ENCODE measurements at places on chromosomes 12 and 14.

GRCh38 chr14:73757381-73757780 is 43.2 kb upstream of the PNMA1 start:
- no peak for DNase-seq

- no peak for DNase-seq
Observed at GRCh38 chr14:55103005-55103640, 25.9 kb upstream of the LGALS3 start.

GRCh38 chr14:72657214-72657921 is 236.5 kb downstream of the DPF3 start:
- DNase-seq: no peak

DNA sequence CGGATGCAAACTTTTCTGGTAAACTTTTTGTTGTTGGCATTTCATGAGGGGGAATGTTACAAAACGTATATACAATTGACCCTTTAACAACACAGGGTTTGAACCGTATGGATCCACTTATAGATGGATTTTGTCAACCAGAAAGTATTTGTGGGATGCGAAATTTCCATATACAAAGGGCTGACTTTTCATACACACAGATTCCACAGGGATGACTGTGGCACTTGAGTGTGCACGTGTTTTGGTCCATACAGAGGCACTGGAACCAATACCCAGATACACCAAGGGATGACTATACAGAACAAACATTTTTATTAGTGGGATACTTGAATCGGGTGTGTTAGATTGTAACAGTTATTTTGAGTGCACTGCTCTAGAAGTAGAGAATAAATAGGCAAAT is 29.8 kb upstream of the CCT2 start:
- DNase-seq: no peak

DNA sequence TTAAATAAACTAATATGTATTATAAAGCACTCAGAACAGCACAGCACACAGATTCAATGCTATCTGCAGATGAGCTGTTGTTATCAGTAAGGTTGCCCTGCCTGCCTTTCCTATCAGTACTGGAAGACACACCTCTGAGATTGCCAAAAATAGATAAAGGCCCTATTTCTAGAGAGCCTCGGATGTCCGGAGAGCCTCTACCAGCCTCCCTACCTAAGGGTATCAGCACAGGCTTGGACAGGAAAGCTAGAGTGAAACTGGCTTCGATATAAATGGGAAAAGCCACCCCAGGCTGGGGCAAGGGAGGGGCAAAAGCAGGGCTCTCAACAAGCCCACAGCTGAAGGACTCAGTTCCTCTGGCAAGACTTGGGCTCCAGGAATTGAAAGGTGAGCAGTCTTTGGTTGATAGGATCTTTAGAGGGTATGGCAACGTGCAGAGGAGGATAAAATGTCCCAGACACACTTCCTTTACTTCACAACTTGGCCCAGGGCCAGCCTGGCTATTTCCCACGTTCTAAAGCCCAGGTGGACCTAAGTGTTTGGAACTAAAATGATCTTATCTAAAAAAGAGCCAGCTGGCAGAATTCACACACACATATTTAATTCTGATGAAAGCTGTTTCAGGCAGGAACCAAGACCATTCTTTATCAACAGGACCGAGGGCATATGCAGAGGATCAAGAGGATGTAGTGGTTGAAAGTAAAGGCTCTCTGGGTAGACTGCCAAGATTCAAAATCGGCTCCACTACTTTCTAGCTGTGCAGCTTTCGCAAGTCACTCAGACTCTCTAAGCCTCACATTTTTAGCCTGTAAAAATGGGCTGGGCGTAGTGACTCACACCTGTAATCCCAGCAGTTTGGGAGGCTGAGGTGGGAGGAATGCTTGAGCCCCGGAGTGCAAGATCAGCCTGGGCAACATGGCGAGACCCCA is 37.8 kb upstream of the ITPR2 start:
- DNase-seq: peak; percentile 18

DNA sequence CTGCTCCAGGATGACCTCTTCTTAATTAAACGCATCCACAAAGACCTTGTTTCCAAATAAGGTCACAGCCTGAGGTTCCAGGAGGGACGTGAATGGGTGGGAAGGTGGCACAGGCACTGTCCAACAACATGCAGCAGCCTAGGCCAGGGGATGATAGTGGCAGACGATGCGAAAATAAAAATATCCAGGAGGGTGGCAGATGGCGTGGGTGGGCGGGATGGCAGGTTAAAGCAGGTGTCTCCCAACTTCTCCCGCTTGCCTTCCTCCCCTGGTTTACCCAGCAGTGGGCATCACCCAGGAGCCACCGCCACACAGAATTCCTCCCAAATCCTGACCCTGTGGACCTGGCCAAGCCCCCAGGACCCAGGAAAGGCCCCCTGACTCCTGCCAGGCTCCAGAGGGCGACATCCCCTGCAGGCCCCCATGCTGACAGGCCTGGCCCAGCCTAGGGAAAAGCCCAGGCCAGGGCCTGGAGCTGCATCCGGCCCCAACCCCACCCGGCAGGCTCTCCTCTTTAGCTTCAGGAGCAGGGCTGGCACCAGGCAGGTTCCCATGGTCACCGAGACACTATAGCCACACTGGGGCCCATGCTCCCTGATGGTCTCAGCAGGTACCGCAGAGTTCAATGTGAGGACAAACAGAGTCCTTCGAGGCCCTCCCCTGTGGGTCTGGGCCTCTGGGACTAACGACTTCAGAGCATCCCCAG is 9.7 kb downstream of the NCOR2 start:
- DNase-seq: no peak

DNA sequence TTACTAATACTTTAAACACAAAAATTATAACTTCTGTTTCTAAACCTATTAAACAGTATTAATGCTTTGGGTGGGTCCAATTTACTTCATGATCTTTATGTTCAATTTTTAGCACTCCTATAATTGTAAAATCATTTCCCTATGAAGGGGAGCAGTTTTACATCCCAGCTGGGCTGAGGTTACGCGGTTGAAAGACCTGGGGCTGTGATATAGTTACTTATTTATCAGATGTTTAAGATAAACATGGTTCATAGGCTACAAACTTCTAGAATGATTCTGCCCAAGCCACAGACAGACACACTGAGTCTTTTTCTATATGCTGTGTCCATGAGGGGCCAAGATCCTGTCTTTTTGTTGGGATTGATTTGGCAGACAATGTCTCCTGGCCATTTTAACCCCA is 44.4 kb downstream of the DYRK2 start:
- DNase-seq: no peak

GRCh38 chr14:58292187-58292586 is 6.2 kb upstream of the ARID4A start:
- DNase-seq: no peak

DNA sequence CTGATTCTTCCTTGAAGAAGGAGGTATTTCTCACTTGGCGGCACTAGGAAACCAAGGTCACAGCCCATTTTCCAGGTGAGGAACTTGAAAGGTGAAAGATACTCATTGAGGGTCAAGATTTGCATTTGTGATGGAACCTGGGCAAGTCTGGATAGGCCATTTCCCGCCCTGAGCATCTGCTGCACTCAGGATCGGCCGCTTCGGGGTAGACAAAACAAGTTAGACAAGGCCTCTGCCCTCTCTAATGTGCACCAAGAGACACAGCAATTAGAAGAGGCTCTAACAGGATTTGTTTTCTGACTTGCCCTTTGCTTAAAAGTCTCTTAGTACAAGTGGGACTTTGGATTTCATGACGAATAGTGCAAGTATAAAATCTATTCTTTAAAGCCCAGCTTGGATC is 167.2 kb downstream of the KTN1 start:
- DNase-seq: no peak

- no peak for DNase-seq
Observed at GRCh38 chr14:57712102-57712501, 153.8 kb downstream of the SLC35F4 start.

GRCh38 chr12:90619943-90620342 is 335.0 kb downstream of the CCER1 start:
- DNase-seq: no peak

- DNase-seq: no peak
Observed at GRCh38 chr14:68154275-68154674, 334.7 kb downstream of the RAD51B start.

DNA sequence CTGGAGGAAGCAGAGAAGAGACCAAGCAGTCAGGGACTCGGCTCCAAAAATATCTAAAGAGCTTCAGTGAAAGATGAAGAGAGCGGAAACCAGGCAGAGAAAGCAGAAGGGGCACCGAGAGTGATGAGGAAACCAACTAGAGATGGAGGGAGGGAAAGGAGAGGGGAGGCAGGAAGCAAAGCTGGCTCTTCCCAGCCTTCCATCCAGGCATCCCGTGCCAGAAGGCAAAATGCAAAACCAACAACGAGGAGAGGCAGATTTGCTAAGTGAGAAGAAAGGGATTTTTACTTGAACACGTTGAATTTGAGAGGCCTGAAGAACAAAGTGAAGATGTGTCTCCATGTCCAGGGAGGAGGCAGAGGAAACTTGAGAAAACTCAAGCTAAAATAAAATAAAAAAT is 90.1 kb downstream of the NUAK1 start:
- DNase-seq: no peak

GRCh38 chr14:81450976-81451375 is 50.9 kb upstream of the STON2 start:
- DNase-seq: no peak

- DNase-seq: no peak
Observed at GRCh38 chr12:114671066-114671442, 12.9 kb downstream of the TBX3 start.

DNA sequence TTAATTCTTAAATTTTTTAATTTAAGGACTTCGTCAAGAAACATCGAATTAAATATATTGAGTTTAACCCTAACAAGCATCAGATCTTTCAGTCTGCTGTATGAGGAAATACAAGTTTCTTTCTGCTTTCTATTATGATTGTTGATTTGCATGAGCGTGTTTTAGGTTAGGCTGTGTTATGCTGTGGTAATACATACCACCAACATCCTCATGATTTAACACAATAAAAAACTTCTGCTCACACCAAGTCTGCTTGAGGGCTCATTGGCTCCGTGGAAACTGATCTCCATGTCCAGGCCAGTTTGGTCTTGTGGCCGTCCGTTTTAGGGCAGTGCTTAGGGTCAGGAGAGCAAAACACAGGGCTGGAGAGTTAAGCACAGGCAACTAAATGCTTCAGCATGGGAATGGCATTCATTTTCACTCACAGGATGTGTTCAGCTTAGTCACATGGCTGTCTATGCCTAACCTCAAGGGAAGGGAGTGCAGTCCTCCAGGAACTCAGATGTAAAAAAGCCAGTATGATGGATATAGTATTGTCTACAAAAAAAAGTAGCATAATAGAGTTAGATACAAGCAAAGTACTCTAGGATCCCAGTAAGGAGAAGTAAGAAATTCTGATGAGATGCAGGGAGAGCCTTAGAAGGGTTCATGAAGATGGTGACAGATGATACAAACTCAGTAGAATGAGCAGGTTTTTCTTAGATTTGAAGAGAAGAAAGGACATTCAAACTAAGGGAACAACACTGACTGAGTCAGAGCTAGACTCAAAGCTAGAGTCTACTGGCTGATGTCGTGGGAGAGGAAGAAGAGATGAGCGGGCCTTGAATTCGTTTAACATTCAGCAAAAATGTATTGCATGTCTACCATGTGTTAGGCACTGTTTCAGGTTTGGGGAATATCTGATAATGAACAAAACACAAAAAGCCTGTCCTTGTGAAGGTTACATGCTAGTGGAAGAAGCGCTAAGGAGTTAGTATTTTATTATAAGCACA is 16.3 kb downstream of the MARK3 start:
- no peak for DNase-seq

DNA sequence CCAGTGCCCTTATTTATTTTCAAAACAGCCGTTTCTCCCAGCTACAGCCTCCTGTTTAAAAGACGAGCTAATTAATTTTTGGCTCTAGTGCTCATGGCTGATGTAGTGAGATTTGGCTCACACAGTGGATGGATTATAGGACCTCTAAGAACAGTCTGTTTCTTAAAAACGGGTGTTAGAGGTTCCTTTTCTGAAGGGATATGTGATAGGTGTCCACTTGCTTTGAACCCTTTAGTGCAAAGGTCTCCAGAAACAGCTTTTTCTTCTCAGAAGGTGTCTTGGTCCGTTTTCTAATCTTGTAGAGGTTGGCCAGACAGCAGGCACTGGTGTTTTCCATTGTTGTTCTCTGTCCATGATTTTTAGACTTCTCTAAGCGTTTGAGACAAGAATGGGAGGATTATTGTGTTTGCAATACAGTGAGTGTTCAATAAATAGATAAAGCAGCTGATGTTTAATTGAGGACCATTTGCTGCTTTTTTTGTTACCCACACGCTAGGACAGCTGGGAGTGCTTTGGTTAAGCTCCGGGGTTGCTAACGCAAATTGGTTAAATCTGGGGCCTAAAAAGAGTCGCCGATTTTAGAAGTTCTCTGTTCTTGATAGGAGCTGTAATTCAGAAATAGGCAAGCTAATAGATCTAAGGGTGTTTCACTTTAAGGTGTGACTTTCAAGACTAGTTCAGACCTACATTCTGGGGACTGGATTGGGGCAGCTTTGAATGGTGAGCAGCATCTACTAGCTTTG is 1.0 kb downstream of the BORCS5 start:
- peak; percentile 85 for DNase-seq

DNA sequence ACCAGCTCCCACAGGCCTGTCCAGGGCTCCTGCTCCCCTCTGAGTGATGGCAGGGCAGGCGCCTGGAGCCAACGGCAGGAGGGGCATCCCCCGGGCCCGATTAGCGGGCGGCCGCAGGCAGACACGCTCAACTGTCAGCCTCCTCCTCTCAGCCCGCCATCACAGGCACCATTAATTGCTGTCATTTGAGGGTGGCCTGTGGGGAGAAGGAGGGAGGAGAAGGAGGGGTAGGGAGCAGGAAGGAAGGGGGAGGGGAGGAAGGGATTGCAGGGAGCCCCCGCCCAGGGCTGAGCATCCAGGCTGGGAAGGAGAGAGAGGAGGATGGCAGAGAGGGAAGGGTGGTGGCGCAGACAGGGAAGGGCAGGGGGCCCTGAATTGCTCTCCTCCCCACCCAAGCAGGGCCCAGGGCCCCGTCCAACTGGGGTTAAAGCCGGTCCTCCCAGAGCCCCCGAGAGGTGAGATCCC is 36.1 kb downstream of the NCOR2 start:
- no peak for DNase-seq

DNA sequence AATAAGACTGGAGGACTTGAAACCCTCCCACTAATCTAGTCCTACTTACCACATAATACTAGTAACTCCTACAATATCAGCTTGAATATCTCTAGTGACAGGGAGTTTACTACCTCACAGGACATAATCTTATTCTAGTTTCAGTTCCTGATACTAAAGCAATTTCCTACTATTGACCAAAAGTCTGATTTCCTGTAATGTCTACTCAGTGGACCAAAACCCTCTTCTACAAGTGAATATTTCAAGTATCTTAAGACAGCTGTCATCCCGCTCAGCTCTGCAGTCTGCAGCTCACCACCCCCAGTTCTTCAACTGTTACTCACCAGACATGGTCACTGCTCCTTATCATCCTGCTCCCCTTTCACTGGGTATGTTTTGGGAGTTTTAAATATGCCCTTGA is 70.8 kb upstream of the TMCC3 start:
- DNase-seq: no peak

GRCh38 chr12:104741077-104741476 is 217.0 kb downstream of the SLC41A2 start:
- DNase-seq: no peak

GRCh38 chr12:72369423-72369959 is 97.3 kb downstream of the TRHDE start:
- DNase-seq: no peak

Data from NCI-H446 treated with DMSO at 0.1 percent for 48 hours (cell line).